HFF-Myc (cell line): ENCODE measurements at places on chromosomes 7 and 10.

GRCh38 chr7:85074016-85074415 lies 112.8 kb downstream of the SEMA3D start:
- no peak for DNase-seq

GRCh38 chr7:153258686-153259085 lies 499.1 kb downstream of the ACTR3B start:
- no peak for DNase-seq

DNA sequence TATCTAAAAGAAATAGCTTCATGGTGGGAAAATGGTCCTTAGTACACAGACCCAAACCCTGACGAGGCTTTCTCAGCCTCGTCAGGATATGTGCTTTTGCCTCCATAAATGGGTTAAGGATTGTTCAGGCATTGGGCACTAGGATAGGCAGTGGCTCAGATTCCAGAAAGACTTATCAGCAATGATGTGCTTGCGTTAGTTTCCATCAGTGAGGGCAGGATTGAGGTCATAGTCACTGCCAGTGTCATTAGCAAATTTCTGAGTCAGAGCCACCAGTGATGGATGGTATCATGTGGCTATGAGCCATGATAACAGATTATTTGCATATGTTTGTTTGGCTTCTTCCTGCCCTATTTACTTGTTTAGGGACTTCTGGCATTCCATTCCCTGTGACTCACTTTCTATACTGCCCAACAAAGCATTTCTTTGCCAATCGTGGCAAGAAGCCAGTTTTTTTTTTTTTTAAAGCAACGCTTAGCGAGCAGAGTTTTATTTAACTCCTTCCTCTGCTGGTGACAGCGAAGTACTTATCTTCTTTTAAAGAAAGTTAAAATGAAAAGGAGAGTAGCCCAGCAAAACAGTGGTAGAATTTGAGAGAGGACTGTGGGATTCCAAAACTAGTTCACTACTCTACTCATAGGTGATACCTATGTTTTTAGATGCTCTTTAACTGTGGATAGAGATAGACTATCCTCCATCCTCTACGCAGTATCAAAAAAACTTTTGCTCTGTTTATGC lies 44.4 kb downstream of the MYPN start:
- peak; percentile 95 for DNase-seq

DNA sequence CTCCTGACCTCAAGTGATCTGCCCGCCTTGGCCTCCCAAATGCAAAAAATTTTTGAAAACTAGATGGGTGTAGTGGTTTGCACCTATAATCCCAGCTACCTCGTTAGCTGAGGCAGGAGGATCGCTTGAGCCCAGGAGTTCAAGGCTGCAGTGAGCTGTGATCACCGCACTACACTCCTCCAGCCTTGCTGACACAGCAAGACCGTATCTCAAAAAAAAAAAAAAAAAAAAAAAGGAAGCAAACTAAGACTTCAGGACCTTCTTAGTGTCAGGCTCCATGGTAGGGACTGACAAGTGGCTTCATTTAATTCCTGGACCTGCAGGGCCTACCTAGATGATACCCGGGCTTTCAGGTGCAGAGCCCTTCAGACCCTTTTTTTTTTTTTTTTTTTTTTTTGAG lies 2.5 kb downstream of the POP7 start:
- DNase-seq, result no peak

DNA sequence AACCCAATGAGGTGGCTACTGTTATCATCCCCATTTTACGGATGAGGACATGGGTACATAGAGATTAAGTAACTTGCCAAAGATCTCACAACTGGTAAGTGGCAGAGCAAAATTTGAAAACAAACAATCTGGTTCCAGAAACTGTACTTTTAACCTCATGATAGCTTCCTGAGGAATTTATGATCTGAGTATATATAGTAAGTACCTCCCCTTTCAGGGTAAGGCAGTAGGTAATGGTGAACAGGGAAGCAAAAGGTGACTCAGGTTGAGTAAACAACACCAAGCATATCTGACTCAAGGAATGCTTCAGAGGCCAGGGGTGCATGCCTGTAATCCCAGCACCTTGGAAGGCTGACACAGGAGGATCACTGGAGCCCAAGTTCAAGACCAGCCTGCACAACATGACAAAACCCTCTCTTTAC lies 21.1 kb downstream of the KLLN start:
- no peak for DNase-seq

DNA sequence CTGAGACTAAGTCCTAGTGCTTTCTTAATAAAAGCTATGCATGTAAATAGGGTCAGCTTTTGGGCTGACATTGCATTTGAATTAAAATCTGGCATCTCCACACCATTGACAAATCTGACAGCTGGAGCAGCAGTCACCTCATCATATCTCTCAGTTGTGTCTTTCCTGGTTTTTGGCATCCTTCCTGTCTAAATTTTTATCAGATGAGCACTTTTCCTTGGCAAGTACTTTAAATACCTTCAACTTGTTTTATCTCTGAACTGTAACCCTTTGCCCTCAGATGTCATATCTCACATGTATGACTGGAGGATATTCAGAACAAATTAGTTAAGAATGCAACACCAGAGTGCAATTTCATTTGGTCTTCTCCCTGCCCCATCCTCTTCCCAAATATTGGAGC lies 1066.2 kb downstream of the LRMDA start:
- no peak for DNase-seq

DNA sequence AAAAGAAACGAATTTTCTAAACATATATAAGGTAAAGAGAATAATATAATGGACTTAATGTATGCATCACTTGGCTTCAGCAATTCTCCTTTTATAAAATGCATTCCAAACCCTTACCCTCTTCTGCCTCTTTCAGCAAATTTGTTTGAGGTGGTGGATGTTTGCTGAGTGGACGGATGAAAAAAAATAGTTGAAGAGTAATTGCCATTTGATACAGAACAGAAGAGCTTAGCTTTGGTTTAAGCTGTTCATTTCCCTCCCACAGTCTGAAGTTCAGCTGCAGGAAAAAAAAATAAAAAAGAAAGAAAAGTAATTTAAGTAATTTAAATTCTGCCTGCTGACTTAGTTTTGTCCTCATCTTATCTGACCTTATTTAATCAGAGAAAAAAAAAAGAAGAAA lies 138.6 kb downstream of the GALNT17 start:
- no peak for DNase-seq
